ENCODE measurements at places on chromosomes 7 and 10.

DNA sequence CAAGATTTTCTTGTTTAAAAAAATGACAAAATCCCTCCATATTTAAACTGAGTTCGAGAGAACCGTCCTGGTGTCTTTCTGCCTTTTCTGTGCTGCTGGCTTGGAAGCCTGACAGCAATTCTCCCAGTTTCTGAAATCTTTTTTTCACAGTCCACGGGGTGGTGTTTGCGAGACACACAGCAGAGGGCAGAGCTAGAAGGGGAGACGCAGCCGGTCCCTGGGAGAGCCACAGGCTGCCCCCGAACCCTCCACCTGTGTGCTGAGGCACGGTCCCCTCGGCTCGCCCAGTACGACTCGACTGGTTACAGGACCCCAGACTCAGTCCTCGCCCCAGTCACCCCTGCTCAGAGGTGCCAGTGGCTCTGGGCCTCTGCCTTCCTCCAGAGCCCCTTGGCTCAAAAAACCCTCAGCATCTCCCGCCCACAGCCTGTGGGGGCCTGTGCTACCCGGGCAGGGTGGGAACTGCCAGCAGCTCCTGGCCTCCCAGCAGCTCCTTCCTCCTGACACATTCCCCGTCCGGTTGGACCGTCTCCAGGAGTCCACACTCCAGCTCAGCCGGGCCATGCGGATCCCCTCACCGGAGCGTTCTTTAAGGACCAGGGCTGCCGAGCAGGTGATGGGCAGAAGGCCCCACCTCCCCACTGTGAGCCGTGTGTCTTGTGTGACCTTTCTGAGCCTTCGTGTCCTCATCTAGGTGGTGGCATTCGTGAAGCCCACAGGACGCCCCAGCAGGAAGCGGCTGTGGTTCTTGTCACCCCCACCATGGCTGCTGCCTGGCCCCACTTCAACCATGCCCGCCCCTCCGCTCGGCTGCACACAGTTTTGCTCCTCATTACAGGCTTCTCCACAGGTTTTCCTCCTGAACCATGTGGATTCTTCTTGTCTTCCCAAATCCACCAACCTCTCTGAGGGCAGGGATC lies 52.3 kb upstream of the EN2 start:
- no peak for DNase-seq

DNA sequence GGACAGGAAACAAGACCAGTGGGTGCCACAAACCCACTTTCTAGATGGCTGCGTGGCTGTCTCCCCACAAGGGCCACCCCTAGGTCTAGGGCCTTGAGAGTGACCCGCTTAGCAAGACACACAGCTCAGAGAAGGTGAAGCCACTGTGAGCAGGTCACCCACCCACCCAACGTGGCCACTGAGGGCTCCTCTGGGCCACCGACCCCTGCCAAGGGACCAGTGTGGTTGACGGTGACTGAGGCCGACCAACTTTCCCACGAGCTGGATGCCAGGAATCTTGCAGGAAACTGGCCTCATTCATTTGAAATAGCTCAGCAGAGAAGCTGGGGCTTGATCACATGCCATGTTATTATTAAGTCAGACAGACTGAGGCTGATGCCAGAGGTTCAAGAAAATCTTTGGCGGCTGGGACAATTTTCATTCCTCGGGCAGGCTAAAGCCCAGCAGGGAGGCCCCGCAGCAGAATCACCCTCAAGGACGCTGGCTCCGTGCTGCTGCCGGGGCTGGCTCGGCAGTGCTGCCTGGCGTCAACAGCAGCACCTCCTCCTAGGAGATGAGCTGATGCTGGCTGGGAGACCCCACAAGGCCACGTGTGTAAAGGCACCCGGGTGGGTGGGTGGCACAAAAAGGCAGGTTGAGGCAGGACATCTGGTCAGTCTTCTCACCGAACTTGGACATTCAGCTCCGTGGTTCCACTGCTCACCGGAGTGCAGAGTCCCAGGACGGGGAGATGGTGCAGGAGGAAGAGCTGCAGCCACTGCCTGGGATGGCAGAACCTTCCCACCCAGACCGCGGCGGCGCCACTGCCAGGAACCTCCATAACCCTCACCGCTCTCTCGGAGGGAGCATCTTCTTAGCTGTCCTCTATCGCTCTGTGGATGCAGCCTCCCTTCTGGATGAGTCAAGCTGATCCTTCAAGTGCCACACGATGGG lies 57.8 kb downstream of the ZRANB1 start:
- no peak for DNase-seq

- DNase-seq, result no peak
Observed at GRCh38 chr10:71473671-71474599, 77.2 kb downstream of the CDH23 start.

DNA sequence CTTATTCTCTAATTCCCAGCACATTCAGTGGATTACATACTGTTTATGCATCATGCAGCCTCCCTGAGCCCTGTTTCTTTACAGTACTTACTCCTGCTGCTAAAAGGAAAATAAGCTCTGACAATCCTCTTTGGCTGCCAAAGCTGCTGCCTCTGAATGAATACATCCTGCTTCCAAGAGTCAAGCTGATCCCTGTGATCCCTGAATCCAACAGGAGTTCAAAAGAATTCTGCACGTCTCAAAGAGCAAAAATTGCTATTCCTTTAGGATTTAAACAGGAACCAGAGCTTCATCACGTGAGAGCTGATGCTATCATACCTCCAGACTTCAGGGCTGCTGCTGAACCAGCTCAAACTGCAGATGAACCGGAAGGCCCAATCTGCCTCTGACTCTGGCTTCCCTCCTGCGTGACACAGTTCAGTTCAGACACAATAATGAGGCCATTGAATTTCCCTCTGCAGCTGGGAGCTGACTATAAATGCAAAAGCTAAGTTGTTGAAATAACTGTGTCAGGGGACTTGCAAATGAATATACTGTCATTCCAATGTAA lies 851.0 kb upstream of the PHF14 start:
- DNase-seq, result no peak

DNA sequence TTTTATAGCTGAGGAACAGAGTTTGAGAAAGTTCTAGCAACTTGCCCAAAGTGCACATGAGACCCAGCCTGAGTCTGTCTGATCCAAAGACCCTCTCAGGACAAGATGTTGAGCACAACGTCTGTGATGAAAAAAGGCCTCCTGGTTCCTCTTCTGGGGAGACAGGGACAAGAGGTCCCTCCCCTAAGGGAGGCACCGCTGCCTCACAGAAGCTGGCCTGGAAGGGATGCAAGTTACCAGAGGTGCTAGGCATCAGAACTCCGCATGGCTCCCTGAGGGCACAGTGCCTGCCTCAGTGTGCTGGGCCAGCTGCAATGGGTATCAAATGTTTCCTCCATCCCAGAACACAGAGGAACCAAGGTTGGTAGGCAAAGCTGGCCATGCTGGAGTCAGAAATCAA lies 302.4 kb downstream of the GRID1 start:
- DNase-seq, result no peak

GRCh38 chr7:114864278-114864677 lies 57.6 kb upstream of the MDFIC start:
- DNase-seq, result no peak

- peak; percentile 42 for DNase-seq
Observed at GRCh38 chr7:27150568-27151340, 1.6 kb downstream of the HOXA3 start.

DNA sequence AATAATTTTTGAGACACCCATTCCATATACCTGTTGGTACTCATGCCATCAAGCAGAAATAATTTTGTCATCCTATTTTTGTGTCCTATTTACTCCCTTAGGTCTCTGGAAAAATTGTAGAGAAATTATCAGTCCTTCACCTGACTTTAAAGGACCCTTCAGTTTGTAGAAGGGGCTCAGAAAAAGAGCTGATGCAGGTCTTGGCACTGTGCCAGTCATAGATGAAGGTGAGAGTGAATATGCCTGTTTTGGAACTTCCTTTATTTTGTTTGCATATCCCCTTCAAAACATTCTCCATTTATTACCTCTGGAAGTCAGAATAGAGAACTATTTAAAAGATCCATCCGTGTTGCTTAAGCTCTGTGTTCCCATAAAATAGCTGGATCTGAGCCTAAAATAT lies 321.0 kb upstream of the TPK1 start:
- DNase-seq, result no peak

Measured in HepG2 (cell line).